Stomach (tissue), 19 donors: ENCODE measurements at places on chromosomes 3 and 15. TPM values are rescaled to one million over a fixed set of nuclear protein-coding genes. Genes with fewer than 3 reads are reported as not detected.

The TNFAIP8L3 gene
- 4.1 TPM for total RNA-seq

The IGSF10 gene
- total RNA-seq = not detected

The C15orf62 gene
- not detected for total RNA-seq

The TERC gene
- 107 TPM for total RNA-seq

The XCR1 gene
- total RNA-seq = 0.37 TPM

DNA sequence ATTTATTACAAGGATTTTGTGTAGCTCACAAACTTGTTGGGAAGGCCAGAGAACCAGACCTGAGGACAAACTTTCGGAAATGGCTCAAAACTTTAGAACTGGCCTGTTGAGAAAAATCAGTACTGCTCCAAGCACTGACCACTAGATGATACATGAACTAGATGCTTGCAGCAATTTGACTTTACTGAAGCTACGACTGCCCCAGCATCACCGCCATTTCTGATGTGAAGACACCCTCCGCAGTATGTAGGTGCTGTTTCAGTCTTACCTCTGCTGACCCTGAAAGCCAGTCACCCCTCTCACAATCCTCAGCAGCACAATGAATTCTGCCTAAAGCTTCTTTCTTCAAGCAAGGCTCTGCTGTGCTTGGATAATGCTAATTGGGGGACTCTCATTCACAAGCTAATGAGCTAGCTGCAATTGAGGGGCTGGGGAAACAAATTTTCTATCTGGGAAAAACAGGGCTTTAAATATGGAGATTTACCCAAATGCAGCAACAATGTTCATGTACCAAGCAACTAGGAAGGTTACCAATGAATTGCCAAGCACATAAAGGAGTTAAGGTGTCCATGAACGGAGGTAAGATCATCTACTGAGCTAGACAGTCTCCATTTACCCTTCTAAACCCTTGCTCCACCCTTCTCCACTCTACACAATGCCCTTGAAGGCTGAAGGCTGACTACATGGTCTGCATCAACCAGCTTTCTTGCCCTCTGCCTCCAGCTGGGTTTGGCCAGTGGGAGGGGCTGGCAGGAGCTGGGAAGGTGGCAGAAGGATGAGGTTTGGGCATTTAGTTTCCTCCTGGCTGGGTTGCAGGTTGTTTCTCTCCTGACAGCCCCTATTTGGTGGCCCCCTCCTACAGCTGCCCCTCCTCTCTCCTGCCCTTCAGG, 53.2 kb upstream of the FSTL1 start:
- no peaks in the 10 kb centered on the region for H3K36me3 ChIP-seq
- no peak for DNase-seq
- H3K4me1 ChIP-seq = peaks cover 5% of the 10 kb centered on the region

GRCh38 chr3:42728056-42728455, 25.5 kb upstream of the HHATL start:
- no peaks in the 10 kb centered on the region for H3K27me3 ChIP-seq
- no peaks in the 10 kb centered on the region for H3K4me1 ChIP-seq

DNA sequence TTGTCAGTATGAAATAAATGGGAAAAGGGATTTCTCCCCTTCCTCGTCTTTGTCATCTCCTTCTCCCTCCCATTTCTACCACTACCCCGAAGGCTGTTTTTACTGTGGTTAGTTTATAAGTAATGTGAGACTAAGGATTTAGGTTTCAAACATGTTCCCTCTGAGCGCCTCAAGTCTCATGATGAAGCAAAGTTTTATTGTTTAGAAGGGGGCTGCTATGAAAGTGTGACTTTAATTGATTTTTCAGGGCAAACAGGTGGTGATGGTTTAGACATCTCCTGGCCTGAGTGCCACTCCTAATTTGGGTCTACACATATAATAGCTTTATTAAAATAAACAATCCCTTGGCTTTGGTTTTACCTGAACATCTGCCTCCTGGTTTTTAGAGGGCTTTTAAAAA, 185.5 kb downstream of the MCTP2 start:
- no peaks in the 10 kb centered on the region for H3K27me3 ChIP-seq
- no peak for DNase-seq
- no peaks in the 10 kb centered on the region for H3K4me1 ChIP-seq
- H3K4me3 ChIP-seq = no peak overlapping the region
- H3K36me3 ChIP-seq = no peaks in the 10 kb centered on the region

DNA sequence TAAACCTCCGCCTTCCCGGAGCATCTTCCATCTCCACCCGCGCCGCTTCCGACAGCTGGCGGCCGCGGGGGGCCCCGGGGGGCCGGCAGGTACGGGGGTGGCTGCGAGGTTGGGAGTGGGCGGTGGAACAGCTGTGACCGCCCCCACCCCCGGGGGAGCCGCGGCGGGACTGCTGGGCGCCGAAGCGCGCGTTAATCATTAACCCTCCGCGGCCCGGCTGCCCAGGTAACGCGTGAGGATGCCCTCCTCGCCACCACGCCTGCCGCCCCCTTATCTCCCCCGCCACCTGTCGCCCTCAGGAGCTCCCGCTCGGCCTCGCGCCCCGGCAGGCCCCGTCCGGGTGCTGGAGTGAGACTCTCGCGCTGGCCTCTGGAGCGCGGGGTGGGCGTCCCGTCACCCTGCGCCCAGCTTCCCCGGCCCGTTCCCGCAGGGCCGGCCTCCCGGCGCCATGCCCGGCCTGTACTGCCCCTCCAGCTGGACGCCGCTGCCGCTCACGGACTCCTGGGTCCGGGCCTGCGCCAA, 757 bp downstream of the VWA5B2 start:
- H3K36me3 ChIP-seq = no peaks in the 10 kb centered on the region
- H3K4me3 ChIP-seq = peak overlapping the region; percentile 48
- peaks cover 19% of the 10 kb centered on the region for H3K4me1 ChIP-seq
- peak overlapping the region; percentile 48 for H3K27ac ChIP-seq

GRCh38 chr3:65483480-65483879, 555.2 kb downstream of the MAGI1 start:
- no peak overlapping the region for H3K27ac ChIP-seq
- DNase-seq = peak; percentile 89
- no peaks in the 10 kb centered on the region for H3K27me3 ChIP-seq
- no peaks in the 10 kb centered on the region for H3K36me3 ChIP-seq
- H3K4me1 ChIP-seq = peaks cover 56% of the 10 kb centered on the region

DNA sequence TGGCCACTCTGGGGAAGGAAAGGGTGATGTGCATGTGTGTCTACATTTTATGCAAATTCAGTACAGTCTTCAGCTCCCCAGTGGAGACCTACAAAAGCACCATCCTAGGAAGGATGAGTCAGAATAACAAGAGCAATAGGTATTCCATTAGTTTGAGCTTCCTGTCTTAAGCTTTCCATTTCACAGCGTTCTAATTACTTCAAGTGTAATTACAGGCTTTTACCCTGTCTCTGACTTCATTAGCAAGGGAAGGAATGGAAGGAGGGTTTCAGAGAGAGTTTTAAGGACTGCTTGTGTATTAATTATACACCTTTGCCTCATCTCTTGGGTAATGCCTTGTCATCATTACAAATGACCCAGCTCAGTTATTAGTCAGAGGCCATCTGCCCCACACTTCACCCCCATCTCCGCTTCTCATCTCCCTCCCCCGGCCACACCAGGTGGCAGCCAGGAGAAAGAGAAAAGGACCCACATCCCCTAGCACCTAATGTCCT, 202.8 kb upstream of the MRPL3 start:
- H3K27me3 ChIP-seq = no peaks in the 10 kb centered on the region
- no peaks in the 10 kb centered on the region for H3K4me1 ChIP-seq
- H3K27ac ChIP-seq = no peak overlapping the region
- DNase-seq = no peak
- no peak overlapping the region for H3K4me3 ChIP-seq

GRCh38 chr3:47794544-47794943, 8.4 kb upstream of the DHX30 start:
- no peaks in the 10 kb centered on the region for H3K4me1 ChIP-seq
- H3K4me3 ChIP-seq = no peak overlapping the region
- H3K36me3 ChIP-seq = no peaks in the 10 kb centered on the region
- H3K27ac ChIP-seq = no peak overlapping the region
- no peaks in the 10 kb centered on the region for H3K27me3 ChIP-seq
